ENCODE measurements at places on chromosomes 7 and 10. TPM values are rescaled to one million over a fixed set of nuclear protein-coding genes. Genes with fewer than 3 reads are reported as not detected.

Gene INSYN2A
- total RNA-seq, result 0.27 TPM

Gene NUDT13
- 1.5 TPM for total RNA-seq

Gene HDAC9
- total RNA-seq, result 73.4 TPM

Gene ABCB8
- total RNA-seq, result 24.6 TPM

Gene IFRD1
- 54.5 TPM for total RNA-seq

Gene GPR15LG
- total RNA-seq, result not detected

Gene CACNA2D1
- total RNA-seq, result 18.6 TPM

Gene CUZD1
- total RNA-seq, result 1.2 TPM

Gene CYP2C19
- total RNA-seq, result not detected
